Activated CD4-positive, alpha-beta T cell treated with anti-CD3 and anti-CD28 coated beads for 4 hours (primary cell): ENCODE measurements at places on chromosomes 7 and 10.

DNA sequence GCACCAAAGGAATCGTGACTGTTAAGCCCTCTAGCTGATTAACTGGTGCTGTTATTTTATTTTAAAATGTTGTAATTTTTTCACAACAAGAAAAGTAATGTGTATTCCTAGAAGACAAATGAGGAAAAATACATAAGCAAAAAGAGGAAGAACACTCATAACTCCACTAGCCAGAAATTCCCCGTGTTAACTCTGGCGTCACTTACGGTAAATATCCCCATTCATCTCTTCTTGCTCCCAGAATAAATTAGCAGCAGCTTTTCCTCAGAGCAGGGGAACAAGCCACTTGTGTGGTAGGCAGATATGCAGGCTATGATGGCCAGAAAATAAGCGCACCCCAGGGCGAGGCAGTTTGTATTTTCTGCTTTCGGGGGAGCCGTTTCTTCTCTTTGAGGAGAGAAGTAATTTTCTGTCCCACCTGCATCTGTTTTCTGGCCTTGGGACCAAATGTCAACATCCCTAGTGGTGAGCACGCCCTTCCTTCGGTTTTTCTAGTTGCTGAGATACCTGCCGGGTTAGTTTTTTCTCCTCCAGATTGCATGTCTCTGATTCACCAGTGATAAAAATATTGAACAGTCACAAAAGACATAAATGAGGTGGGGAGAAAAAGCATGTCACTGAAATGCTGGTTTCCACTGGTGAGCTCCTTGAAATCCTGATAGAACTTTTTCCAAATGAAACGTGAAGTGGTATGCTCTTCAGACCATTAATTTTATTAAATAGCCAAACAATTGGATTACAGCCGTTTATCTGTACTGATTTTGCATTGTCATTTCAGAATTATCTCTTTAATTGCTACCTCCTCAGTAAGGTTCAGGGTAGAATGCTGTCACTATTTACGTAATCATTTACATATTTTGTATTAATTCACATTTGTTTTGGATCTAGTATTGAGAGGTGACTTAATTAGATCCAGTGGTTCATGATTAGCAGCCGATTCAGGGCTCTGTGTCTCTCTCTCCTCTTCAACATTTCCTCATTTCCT lies 268.1 kb downstream of the CAMK1D start:
- DNase-seq: no peak

DNA sequence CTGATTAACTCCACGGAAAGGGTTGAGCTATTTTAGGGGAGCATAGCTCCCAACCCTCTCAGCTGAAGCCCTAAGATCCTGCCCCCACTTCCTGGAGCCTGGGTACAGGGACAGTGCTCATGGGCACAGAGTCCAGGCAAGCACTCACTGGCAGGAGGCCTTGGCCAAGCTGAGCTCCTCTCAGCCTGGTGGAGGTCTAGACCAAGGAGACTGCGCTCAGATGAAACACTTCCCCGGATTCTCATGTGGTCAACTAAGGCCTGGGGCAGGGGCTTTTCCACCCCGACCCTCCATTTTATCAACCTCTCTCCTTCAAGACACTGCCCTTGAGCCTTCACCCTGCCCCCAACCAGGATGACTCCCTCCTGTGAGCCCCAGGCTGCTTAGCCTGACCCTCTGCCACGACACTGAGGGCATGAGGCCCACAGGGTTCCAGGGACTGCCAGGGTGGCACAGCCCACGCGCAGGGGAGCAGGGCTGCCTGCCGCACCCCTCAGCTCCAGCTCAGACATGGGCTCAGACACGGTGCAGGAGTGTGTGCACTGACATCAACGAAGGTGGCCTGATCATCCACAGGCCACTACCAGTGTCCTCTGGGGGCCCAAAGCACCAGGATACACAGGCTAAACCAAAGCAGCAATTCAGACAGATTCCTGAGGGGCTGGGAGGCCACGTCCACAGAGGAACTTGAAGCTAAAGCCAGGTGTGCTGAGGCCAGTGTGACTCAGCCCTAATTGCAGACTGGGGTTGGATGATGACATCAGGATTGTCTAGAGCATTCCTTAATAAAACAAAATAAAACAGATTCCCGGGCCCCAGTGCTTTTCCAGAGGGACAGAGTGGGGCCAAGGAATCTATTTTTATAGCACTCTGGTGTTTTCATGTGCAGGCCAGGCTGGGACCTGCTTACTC lies 18.8 kb downstream of the CHAT start:
- DNase-seq: no peak

DNA sequence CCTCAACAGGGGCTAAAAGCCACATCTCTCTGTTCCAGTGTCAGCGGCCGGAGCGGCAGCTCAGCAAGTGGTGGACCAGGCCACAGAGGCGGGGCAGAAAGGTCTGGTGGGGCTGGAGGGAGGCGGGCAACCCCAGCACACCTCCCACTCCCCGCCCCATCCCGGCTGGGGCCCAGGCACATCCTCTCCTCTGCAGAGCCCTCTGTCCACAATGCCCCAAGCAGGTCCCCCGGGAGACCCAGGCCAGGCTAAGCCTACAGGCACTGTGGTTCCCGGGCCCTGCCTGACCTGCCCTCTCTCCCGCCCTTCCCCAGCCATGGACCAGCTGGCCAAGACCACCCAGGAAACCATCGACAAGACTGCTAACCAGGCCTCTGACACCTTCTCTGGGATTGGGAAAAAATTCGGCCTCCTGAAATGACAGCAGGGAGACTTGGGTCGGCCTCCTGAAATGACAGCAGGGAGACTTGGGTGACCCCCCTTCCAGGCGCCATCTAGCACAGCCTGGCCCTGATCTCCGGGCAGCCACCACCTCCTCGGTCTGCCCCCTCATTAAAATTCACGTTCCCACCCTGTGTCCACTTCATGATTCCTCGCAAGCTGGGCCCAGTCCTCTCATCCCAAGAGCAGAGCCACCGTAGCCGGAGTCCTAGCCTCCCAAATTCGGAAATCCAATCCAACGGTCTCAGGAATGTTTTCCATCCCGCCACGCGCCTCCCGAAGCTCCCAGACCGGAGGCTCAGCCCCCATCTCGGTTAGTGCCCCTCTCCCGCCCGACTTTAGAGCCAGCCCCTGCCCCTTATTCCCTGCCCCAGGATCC lies 2.1 kb downstream of the ADIRF start:
- no peak for DNase-seq

- no peak for DNase-seq
These were observed 12.5 kb downstream of the GPER1 start for GRCh38 chr7:1100386-1100785.

GRCh38 chr10:9140373-9140772 lies 1085.9 kb downstream of the GATA3 start:
- no peak for DNase-seq

DNA sequence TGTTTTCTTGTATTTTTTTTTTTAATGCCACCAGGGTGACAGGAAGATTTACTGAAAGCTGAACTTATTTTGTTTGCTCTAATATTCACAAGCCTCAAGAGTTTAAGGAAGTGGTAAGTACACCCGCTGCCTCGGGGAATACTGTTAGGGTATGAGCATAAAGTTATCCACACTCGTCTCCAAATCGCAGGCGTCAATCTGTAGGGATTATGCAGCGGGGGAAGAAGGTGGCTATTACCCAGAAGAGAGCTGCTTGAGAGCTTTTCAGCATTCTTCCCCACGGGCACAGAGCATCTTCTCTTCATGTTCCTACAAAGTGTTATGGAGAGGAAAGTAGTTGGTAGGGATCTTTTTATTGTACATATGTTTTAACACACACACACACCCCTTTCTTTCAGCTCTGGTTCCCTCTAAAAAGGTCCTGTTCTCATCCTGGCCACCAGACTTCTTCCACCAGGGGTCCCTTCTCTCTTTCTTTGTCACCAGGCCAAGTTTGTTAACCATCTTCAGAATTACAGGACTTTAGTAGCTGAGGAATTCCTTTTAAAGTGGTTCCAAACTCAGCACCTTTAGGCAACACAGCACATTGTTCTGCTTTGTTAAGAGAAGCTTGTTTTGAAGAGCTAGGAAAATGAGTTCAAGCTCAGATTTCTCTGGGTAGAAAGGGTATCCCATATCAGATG lies 411.6 kb upstream of the GALNT17 start:
- no peak for DNase-seq

DNA sequence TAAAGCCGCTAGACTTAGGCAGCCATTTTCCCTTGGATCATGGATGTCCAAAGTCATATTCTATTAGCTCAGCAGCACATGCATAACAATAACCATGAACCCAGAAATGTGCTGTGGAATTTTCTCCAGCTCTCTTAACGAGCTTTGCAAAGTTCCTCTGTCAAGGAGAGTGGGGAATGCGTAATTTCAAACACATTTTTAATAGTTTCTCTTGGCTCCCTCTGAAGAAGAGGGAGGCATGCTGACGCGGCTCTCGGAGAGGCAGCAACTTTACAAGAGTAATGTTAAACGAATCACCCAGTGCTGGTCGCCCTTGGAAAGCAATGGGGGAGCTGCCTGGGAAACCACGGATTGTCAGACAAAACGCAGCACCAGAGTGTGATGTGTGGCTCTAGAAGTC lies 114.8 kb downstream of the RAB18 start:
- no peak for DNase-seq

- DNase-seq: no peak
These were observed 108.3 kb downstream of the MTERF1 start for GRCh38 chr7:91771921-91772815.

DNA sequence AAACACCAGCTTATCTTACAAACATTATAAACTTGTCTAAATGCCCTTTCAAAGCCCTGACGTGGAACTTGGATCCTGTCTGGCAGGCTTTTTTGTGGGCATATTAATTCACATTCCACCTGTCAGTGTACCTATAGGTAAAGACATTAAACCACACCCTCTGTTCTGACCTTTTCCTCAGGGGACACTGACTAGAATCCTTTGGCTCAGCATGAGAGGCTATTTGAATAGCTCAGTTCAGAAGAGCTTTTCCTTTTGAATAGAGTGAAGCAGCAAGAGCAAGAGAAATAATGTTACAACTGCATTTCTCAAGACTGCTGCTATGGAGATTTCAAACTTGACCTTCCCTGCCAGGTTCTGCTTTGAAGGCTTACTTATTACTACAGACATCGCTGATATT lies 76.9 kb downstream of the CYP51A1 start:
- DNase-seq: no peak

DNA sequence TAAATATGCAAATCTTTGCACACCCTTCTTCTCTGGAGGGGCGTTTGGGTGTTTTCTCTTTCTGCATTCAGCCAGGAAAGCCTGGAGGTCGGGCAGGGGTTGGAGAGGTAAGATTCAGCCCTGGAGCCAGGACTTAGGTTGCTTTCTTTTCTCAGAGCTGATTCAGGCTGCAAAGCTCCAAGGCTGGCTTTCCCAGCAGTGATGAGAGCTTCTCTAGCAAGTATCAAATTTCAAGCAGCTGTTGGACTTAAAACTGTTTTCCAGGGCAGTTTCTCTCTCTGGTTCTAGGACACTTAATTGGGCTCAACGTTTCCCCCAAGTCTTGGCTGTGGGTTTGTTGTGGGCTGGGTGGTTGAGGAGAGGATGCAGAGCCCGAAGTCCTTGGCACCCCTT lies 608 bp downstream of the AKR1B10 start:
- DNase-seq: no peak

GRCh38 chr10:117444497-117445040 lies 69.3 kb upstream of the PDZD8 start:
- no peak for DNase-seq

DNA sequence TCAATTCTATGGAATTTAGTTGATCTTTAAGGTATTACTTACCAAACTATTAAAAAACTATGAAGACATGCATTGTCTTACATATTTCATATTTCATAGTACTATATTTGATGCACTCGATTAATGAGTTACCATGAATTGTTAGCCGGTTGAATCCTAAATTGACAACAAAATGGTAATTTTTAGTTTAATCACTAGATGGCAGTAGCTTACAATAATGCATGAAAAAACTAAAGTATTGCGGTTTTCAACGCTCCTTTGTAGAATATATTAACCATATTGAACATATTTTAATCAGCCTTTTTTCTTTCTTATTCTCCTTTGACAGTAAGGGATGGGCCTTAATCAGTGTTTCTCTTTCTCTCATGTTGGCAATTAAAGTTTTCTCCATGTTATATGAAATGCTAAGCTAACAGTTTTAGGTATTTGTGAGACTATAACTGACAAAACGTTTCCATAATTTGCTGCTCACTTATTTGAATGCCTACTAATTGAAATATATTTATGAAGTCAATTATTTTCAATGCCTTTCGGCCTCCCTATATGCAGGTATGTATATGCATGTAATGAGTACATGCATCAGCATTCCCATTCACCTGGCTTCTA lies 48.5 kb upstream of the ARL4A start:
- DNase-seq: no peak

DNA sequence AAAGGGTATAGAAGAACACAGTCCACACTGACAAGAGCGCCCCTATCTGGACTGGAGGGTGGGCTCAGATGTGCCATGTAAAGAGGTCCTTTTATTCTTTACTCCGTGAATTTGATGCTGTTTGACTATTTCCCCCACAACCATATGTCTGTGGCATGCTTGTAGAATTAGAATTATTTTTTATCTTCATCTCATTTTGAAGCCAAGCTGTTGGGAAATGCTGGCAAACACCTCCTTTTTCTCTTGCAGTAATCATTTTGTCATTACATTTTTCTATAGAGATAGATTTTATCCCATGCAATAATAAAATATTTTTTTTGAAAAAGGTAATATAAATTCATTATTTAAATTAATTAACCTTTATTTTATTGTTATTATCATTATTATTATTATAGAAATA lies 926.6 kb upstream of the AUTS2 start:
- no peak for DNase-seq

DNA sequence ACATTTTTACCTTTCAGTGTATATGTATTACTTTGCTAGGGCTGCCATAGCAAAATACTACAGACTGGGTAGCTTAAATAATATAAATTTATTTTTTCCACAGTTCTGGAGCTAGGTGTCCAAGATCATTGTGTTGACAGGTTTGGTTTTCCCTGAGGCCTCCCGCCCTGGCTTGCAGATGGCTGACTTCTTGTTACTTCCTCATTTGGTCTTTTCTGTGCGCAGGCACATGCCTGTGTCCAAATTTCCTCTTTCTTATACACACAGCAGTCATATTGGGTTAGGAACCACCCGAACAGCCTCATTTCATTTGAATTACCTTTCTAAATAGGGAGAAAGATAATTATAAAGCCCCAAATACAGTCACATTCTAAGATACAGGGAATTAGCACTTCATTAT lies 521.6 kb upstream of the SORCS1 start:
- no peak for DNase-seq

DNA sequence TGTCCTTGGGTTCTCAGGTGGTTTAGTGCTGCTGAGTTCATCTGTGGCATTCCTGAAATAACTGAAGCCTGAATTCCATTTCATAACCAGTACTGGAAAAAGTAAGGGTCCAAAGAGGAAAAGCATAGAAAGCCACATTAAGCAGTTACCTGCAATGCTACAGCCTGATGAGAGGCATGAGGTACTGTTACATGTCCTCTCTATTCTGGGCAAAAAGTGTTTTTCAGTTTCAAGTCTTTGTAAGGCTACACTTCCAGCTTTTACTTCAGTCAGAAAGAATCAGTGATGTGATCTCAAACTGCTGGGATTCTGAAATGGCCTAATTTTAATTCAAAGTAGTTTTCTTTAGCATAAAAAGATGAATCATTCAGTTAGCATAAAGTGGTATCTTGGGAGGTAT lies 369.5 kb downstream of the PHF14 start:
- DNase-seq: no peak

GRCh38 chr10:72316386-72316700 lies 38.4 kb downstream of the DNAJB12 start:
- no peak for DNase-seq

GRCh38 chr7:75969182-75969581 lies 25.2 kb downstream of the TMEM120A start:
- DNase-seq: no peak

- DNase-seq: no peak
These were observed 7.1 kb downstream of the BAG3 start for GRCh38 chr10:119658274-119658673.

- DNase-seq: no peak
These were observed 49.6 kb downstream of the NEBL start for GRCh38 chr10:20847512-20847911.
